ENCODE measurements at places on chromosomes 4 and X.

- DNase-seq, result no peak
These were observed 83.1 kb downstream of the SORBS2 start for GRCh38 chr4:185728893-185729292.

GRCh38 chr4:62003695-62004094 lies 803.6 kb downstream of the ADGRL3 start:
- no peak for DNase-seq

GRCh38 chrX:19750783-19751467 lies 136.5 kb downstream of the SH3KBP1 start:
- DNase-seq, result no peak

DNA sequence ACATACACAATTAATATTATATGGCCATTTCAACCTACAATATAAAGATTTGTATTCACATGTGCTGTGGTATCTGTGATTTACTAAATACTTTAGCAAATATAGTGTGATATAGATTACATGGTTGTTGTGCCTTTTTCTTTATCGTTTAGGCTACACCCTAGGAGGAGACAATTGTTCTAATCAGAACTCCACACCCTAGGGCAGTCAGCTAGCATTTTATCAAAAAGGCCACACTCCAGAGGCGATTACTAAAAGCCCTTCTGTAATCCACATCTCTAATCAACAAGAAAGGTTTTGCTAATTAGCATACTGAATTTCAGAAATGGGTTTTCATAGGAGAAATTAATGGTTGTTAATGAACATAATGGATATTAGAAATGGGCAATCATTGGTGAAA lies 319.5 kb upstream of the NOCT start:
- no peak for DNase-seq

GRCh38 chrX:118550792-118551191 lies 55.2 kb downstream of the DOCK11 start:
- DNase-seq, result no peak

- no peak for DNase-seq
These were observed 37.7 kb downstream of the SLC25A5 start for GRCh38 chrX:119505945-119506344.

- no peak for DNase-seq
These were observed 48.1 kb upstream of the ENPP6 start for GRCh38 chr4:184265546-184266351.

DNA sequence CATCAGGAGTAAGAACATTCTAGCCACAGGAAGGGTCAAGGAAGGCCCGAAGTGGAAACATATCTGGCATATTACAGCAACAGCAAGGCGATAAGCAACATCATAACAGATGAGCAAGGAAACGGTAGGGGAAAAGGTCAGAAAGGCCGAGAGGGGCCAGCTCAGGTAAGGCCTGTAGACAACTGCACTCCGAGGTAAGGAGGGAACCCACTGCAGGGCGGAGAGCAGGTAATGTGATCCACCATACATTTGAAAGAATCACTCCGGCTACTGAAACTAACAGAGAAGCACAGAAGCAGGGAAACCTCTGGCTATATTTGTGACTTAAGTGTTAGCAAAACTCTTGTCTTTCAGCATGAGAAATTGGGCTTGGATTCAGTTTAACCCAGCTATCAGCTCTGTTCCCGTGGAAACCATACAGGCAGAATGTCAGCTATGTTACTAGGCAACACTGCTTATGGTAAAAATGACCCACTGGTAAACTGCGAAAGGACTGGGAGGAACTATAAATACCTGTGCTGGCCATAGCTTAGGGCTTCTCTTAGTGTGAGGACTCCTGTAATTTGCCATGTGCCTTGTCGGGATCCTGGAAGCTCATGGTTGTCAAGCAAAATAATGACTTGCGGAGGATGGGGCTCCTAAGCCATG lies 31.0 kb downstream of the FRYL start:
- no peak for DNase-seq

DNA sequence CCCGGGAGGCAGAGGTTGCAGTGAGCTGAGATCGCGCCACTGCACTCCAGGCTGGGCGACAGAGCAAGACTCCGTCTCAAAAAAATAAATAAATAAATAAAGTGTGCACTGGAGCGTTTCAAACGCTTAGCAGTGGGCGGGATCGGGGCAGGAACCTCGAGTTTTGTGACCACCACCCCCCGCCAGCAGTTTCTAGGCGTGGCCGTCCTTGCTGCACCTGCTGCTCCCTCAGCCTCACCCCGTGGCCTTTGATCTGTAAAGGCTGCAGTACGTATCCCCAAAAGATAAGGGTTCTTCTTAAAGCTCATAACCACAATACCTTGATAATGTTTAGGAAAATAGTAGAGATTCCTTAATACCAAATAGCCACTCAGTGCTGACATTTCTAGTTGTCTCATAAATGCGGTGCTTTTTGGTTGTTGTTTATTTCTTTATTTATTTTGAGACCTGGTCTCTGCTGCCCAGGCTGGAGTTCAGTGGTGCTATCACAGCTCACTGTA lies 33.2 kb downstream of the PCGF3 start:
- no peak for DNase-seq

DNA sequence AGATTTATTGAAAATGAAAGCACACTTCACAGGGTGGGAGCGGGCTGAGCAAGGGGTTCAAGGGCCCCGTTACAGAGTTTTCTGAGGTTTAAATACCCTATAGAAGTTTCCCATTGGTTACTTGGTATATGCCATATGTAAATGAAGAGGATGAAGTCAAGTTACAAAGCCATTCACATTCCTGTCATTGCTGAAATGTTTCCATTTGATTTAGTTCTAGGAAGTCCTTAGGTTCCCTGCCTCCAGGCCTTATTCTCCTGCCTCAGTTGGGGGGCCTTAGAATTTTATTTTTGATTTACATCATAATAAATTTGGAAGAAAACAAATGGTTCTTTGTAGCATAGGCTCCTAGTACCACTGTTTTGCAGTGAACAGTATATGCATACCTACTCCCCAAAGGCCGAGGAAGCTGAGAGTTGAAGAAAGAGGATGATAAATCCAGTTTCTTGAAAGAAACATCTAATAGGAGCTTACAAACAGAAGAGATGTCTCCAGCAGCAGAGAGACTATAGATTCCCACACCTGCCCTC lies 31.8 kb downstream of the SERTM2 start:
- no peak for DNase-seq

DNA sequence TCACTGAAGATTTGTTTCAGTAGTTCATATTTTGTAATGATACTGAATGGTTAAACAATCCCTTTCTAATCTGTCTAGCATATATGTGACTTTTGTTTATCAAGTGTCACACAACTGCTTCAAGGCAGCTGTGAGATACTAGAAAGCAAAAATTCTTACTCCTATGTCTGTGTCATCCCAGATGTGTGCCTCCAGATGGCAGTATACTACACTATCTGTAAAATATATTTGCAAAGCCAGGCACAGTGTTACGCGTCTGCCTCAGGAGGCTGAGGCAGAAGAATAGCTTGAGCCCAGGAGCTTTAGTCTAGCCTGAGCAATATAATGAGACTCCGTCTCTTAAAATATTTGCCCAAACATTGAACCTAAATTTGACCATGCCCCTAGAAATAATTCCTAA lies 4.0 kb downstream of the NUDT10 start:
- no peak for DNase-seq

DNA sequence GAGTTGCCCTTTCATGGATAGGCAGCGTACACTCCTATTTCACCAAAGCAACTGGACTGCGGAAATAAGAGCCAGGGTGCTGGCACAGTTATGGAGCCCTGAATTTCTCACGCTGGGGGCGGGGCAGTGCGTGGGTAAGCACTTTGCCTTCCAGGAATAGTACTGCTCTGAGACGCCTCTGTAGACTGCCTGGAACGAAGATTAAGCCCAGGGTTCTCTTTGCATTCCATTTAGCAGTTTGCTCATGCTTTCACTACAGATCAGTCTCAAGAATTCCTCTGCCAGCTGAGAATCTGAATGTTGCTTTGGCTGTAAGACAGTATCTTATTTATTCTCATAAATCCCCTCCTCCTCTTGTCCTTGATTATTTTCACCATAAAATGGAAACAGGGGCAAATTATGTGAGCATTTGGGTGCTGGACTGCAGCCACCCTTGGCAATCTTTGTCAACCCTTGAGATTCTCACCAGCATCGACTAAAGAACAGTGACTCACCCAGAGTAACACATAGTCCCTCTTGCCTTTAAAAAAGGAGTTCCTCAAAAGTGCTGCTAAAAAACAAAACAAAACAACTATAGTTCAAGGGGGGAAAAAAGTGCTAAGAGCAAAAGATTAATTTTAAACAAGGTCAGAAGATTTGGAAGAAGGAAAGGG lies 88.9 kb upstream of the CITED1 start:
- no peak for DNase-seq

DNA sequence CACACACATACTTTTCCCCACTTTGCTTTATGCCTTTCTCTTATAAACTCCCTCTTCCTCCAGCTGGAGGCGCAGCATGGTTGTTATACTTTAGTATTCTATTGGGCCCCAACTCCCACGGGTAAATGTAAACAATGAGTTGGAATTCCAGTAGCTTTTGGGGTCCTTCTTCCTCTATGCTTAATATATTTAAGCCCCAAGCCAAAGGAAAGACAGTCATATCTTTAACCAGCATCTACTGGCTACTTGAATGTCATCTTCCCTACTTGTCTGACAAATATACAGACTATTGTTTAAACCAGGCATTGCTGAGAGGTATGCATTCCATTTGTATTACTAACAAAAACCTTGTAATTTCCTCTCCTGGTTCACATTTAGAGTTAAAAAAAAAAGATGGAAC lies 72.9 kb downstream of the WDR19 start:
- no peak for DNase-seq

DNA sequence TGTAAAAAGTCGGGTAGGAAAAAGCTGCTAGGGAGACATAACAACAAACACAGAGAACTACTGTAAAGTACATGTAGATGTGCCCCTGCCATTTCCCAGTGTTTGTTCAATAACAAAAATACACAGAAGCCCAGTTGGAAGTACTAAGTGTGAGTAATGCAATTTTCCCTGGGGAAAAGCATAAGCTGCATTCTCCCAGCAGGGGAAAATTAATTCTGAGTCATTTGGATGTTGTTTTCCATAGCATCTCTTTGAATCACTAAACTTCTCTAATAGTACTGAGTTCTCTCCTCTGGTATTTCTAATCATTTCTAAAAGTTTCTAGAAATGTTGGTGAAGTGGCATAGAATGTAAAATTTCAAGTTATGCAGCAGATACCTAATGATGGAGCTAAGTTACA lies 1114.9 kb downstream of the C4orf33 start:
- no peak for DNase-seq

GRCh38 chr4:7335344-7336066 lies 99.2 kb downstream of the PSAPL1 start:
- peak; percentile 31 for DNase-seq

- DNase-seq, result peak; percentile 51
These were observed 95.4 kb downstream of the SLC2A9 start for GRCh38 chr4:9925750-9926439.

DNA sequence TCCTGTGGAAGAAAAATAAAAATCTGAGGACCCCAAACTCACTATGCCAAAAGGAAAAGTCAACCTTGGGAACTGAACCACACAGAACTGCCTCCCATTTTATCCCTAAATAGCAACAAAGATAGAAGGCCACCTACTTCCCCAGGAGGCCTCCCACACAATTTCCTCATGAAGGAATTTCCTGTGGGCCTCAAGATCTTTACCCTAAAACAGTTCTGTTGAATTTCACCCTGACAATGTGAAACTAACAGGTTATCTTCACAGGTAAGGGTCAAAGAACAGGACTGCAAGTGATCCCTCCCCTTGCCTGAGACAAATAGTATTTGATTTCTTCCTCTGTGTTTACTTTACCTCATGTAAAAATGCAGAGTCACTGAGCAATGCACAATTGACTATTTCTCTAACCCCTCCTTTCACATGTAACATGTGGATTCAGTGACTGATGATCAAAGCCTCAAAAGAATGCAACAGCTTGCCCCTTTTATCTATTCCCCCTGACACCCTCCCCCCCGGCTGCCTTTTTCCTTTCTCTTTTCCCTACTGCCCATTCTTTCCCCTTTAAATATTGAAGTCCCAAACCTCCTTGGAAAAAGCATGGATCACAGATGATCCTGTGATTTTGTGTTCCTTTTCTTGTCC lies 33.3 kb downstream of the MEPE start:
- no peak for DNase-seq

- peak; percentile 58 for DNase-seq
These were observed 202.9 kb downstream of the CHIC1 start for GRCh38 chrX:73765776-73766430.

DNA sequence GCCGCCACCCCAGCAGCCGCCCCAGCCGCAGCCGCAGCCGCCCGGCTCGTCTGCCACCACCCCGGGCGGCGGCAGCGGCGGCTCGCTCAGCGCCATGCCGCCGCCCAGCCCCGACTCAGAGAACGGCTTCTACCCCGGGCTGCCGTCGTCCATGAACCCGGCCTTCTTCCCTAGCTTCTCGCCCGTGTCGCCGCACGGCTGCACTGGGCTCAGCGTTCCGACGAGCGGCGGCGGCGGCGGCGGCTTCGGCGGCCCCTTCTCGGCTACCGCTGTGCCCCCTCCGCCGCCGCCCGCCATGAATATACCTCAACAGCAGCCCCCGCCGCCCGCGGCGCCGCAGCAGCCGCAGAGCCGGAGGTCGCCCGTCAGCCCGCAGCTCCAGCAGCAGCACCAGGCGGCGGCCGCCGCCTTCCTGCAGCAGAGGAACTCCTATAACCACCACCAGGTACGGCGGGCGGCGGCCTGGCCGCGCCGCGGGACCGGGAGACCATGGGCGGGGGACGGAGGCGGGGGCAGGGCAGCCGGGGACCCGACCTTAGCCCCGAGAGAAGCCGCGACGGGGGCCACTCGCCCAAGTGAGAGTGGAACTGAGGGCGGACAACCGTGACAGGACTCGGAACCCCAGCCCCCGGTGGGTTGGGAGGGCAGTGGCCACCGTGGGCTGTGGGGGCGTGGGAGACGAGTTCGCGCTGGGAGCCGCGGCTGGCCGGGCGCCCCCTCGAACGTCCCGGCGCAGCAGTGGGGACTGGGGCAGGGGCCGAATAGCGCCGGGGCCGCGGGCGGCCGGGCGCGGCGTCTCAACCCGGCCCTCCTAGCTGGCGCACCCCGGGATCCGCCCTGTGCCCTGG lies 1.8 kb downstream of the CPEB2 start:
- DNase-seq, result no peak

GRCh38 chr4:152360045-152360410 lies 175.9 kb downstream of the FBXW7 start:
- DNase-seq, result no peak

DNA sequence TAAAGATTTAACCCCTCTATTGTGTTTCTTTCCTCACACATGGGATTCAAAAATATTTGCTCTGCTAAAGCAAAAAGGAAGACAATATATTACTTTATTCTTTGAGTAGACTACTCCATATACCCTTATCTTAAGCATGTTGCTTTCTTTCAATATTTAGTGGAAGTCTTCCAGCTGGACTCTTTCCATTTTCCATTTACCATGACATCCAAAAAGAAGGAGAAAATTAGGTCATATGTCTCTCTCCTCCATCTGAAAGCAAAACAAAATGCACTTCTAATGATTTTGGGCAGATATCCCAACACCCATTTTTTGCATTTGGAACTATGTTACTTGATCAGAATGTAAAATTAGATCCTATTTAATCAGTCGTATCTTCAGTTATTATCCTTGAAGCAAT lies 1336.5 kb downstream of the PCDH19 start:
- no peak for DNase-seq
